ENCODE measurements at places on chromosomes 11 and 22. TPM values are rescaled to one million over a fixed set of nuclear protein-coding genes. Genes with fewer than 3 reads are reported as not detected.

The ANGPTL5 gene
- total RNA-seq, result not detected

The OR56A1 gene
- total RNA-seq, result not detected

- no peak for DNase-seq
Observed at GRCh38 chr11:129315781-129316579, 59.7 kb upstream of the BARX2 start.

DNA sequence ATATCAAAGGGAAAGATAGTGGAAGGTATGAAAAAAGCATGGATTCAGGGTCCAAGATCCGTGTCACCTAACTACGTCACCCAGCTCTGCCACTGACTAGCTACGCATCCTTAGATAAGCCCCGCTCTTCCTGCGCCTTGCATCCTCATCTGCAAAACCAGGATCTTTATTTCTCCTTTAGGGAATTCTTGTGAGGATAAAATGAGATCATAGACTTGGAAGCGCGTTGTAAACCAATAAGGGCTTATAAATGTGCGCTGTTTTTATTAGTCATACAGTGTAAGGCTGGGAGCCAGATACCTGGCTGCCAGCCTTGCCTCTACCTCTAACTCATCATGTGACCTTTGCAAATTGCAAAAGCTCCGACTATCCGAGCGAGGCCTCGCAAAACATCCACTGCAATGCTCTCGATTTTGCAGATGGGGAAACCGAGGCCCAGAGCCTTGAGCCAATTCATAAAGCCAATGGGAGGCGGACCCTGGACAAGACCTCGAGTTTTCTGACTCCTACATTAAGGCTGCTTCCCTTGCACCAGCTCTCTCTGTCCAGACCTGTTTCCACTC is 753 bp downstream of the PRPF19 start:
- DNase-seq, result peak; percentile 67

The RAB38 gene
- total RNA-seq, result 2.2 TPM

GRCh38 chr22:30276039-30276438 is 9.4 kb upstream of the OSM start:
- DNase-seq, result no peak

DNA sequence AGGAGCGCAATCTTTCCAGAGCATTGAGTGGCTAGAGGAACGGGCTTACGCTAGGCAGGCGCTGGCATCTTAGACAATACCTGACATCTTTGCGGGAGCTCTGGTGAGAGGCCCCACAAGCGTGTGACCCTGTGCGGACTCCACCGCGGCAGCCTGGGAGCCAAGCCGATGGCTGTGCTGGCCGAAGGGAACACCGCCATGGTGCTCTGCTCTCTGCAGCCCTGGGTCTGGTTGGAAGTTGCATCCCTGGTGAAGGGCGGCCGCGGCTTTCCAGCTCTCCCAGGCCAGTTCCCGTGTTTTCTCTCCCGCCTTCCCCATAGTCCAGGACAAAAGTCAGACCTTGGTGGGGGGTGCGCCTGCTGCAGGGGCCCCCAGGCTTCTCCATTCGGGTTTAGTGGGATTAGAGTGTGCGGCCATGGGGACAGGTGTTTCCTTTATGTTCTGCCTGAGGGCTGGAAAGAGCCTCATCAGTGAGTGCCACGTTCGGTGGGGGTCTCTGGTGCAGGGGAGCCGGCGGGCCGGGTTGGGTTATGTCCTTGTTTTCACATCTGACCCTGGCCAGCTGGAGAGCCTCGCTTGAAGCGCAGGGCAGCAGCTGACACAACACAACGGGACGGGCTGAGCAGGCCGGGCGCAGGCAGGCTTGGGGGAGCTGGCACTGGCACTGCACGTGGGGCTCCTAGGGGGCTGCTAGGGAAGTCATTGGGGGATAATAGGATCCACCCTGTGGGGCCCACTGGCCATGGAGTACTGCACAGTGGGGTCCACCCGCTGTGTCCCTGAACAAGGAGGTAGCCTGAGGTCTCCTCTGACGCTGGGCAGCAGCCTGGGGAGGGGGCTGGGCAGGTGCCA is 94.8 kb downstream of the KCNQ1 start:
- DNase-seq, result no peak

GRCh38 chr11:93895106-93895862 is 44.9 kb upstream of the VSTM5 start:
- DNase-seq, result peak; percentile 61

The SAA4 gene
- not detected for total RNA-seq

DNA sequence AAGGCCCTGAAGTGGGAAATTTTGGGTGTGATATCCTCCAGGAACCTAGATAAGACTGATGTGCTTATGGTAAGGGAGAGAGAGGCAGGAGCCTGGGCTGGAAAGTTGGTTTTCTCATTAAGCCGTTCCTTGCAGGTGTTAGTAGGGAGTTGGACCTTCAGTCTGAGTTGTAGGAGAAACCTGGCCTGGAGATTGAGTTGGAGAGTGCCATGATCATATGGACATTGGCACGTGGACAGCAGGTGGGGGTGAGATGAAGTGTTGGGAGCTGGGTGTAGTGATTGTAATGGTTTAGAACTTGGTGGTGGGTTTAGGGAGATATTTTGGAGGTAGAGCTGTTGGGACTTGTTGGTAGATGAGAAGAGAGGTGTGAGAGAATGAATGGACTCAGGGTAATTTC is 4.9 kb downstream of the PPP6R2 start:
- DNase-seq, result no peak

- DNase-seq, result no peak
Observed at GRCh38 chr22:27719535-27720227, 81.9 kb downstream of the MN1 start.

- DNase-seq, result no peak
Observed at GRCh38 chr11:127042445-127042844, 41.9 kb upstream of the KIRREL3 start.

The EEF1G gene
- total RNA-seq, result 1,309 TPM

DNA sequence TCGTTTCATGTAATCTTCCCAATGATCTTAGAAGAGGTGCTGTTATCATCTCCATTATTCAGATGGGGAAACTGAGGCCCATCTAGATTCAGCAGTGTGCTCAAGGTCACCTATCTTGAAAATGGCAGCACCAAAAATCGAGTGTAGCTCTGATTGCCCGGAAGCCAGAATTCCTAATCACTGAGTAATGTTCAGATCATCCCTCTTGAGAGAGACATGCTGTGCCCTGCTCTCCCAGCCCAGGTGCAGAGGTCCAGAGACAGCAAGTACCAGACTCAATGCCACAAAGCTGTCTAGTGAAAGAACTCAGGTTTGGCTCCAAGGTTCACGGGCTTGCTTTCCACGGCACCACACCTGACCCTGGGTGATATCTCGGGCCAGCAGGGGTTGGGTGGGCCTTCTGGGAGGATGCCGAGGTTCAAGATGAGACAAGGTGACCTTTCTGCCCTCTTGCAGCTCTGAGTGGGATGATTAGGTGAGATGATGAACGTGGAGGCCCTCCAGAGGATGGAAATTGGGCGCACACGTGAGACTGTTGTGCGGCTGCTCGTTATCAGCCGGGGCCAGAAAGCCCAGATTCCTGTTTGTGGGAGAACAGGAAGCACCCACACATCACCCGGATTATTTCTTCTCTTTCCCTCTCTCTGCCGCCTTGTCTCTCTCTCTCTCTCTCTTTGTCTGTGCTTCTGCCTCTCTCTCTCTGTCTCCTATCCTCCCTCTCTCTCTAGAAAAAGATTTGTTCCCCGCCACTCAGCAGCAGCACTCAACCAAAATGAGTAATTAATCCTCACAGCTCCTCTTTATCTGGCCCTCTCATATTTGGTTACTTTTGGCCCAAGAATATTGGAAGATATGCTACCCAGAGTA is 19.0 kb upstream of the RASD2 start:
- no peak for DNase-seq

GRCh38 chr22:48906216-48906835 is 921.3 kb downstream of the BRD1 start:
- DNase-seq, result no peak

- DNase-seq, result no peak
Observed at GRCh38 chr22:46918197-46918596, 155.7 kb downstream of the TBC1D22A start.

The MAP6 gene
- total RNA-seq, result 0.09 TPM
